Activated effector memory CD4-positive, alpha-beta T cell treated with Interleukin-2 at 50 U/mL for 16 hours (primary cell): ENCODE measurements at places on chromosomes 1 and 21.
A peak's percentile ranks its signal among the peaks of the same experiment; 100 is the strongest.

GRCh38 chr1:173208868-173209267 lies 1.7 kb upstream of the TNFSF4 start:
- DNase-seq, result no peak

DNA sequence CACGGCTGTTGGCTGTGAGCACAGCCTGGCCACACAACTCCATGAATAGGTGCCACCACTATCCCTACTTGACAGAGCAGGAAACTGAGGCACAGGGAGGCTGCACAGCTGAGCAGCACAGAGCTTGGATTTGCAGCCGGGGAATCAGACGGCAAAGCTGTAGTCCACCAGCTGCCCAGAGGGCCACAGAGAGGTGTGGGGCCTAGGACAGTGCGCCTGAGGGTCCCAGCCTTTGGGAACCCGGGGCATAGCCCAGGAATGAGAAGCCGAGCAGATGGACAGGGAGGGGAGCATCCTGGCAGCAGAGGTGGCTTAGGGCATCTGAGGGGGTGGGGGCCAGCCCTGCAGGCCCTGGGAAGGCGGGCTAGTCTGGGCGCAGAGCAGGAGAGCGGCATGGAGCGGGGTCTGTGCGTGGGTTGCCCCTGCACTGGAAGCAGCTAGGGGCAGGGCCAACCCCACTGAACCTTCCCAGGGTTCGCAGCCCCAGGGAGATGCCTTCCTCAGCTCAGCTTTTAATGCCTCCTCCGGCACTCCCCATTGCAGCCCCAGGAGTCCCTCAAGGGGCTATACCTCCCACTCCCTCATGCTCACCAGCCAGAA lies 46.2 kb upstream of the COL18A1 start:
- DNase-seq, result no peak

DNA sequence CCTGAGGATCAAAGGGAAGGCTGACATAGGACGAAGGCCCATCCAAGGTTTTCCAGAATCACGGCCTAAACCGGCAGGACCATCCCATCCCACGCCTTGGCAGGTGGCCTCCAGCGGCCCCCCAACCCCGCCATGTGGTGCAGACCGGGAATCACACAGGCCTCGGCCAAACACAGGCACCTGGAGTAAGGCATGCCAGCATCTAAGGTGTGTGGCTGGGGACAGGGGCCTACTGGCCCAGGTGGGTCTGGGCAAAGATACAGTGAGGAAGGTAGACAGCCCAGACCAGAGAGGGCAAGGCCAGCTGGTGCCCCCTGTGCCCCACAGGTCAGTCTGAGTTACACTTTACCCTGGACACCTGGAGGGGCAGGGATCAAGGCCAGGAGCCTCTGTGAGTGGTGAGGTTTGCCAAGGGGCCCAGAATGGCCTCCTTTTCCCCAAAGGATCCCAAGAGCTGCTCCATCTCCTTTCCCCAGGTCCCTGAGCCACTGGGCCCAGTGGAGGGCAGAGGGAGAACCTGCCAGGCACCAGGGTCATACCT lies 12.7 kb upstream of the TAS1R2 start:
- no peak for DNase-seq

DNA sequence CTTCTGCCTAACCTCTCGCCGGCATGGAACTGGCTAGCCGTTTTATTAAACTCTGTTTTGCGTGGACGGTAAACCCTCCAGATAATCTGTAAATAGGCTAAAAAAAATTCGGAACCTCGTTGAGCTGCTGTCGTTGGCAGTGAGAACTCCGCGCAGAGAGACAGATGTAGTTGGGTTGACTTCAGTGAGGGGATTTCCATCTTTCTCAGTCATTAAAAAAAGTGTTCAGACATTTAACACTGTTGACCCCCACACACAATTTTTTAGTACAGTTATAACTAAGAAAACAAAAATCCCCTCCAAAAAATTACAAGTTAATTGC lies 464 bp downstream of the PARK7 start:
- no peak for DNase-seq

GRCh38 chr1:101238031-101238628 lies 1.3 kb downstream of the S1PR1 start:
- peak; percentile 62 for DNase-seq
